Activated T-cell treated with anti-CD3 and anti-CD28 coated beads for 1 hour (primary cell): ENCODE measurements at places on chromosomes 3 and 15.

- no peak for DNase-seq
Measured at GRCh38 chr15:87080547-87080946, 1000.9 kb downstream of the AGBL1 start.

- DNase-seq: no peak
Measured at GRCh38 chr3:154548341-154548740, 118.4 kb upstream of the GPR149 start.

DNA sequence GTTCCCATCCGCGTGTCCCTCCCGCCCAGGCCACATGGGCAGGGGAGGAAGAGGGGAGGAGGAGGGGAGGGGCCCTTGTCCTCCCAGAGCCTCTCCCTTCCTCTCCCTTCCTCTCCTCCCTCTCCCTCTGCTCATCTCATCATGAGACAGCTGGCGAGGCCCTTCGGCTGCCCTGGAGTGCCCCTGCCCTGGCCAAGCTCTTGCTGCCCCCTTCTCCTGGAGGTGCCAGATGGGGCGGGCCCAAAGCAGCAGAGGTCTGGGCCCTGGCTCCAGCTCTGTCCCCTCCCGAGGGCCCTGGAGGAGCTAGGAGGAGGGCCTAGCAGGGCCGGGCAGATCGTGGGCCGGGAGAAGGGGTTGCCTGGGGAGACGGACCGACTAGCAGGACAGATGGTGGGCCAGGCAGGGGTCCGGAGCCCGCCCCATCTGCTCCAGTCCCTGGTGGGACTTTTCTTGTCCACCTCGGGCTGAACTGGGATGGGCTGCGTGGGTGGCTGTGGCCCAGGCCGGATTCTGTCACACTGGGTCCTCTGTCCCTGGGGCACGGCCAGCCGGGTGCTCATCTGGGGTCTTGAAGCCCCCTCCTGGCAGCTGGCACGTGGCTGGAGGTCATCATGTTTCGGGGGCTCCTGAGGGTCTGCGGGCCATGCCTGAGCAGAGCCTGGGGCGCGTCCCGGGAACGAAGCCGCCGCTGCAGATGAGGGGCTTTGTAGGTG, 183.4 kb downstream of the GOLGA6L6 start:
- DNase-seq: no peak

DNA sequence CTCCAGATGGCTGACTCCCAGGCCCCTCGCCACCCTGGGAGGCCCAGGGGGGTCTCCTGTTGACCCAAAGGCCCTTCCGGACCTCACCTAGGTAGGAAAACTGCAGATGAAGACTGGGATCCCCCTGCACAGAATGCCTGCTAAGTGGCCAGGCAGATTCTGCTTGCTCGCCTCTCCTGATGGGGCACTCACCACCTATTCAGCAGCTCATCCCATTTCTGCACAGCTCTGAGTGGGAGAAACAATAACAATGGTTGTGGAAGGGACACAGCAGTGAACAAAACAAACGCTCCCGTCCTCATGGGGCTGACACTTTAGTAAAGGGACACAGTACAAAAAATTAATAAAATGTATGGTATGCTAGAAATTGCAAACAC, 24.9 kb upstream of the FGD5 start:
- DNase-seq: no peak

- no peak for DNase-seq
Measured at GRCh38 chr3:149203758-149204157, 17.9 kb downstream of the CP start.

- no peak for DNase-seq
Measured at GRCh38 chr15:69158201-69158842, 2.1 kb upstream of the GLCE start.

GRCh38 chr3:63479661-63480035, 172.8 kb upstream of the SNTN start:
- DNase-seq: no peak

- DNase-seq: no peak
Measured at GRCh38 chr3:159339131-159339530, 537.3 kb downstream of the MFSD1 start.

GRCh38 chr3:146313746-146314111, 62.8 kb upstream of the PLSCR4 start:
- DNase-seq: no peak

- DNase-seq: peak; percentile 54
Measured at GRCh38 chr15:31325595-31326155, 960 bp upstream of the KLF13 start.

- no peak for DNase-seq
Measured at GRCh38 chr3:177589911-177590381, 392.7 kb upstream of the TBL1XR1 start.

- no peak for DNase-seq
Measured at GRCh38 chr3:173139420-173139819, 1.6 kb downstream of the SPATA16 start.

- no peak for DNase-seq
Measured at GRCh38 chr15:95734422-95735316, 595.8 kb upstream of the NR2F2 start.

DNA sequence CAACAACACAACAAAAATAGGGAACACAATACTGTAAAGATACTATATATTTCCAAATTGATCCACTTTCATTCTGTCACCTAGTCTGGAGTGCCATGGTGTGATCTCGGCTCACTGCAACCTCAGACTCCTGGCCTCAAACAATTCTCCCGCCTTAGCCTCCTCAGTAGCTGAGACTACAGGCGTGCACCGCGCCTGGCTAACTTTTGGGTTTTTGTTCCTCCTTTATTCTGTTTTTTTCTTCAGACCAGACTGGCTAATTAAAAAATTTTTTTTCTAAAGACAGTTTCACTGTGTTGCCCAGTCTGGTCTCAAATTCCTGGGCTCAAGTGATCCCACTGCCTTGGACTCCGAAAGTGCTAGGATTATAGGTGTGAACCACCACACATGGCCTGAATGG, 5.3 kb downstream of the BCL2L10 start:
- no peak for DNase-seq

DNA sequence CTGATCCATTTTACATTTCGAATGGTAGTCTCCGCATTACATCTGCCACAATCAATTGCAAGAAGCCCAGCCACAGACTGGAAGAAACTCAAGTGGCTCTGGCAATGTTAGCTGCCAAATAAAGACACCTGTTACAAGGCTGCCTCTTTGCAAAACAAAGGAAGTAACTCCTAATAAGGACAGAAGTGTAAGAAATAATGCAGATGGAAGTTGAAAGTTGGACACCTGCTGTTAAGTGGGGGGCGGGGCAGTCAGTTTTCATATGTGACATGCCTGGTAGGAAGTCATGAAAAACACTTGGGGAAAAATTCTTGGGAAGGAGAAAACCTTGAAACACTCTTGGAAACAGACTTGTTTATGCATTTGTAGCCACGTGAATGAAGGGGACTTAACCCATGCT, 54.1 kb upstream of the ATP2C1 start:
- no peak for DNase-seq

DNA sequence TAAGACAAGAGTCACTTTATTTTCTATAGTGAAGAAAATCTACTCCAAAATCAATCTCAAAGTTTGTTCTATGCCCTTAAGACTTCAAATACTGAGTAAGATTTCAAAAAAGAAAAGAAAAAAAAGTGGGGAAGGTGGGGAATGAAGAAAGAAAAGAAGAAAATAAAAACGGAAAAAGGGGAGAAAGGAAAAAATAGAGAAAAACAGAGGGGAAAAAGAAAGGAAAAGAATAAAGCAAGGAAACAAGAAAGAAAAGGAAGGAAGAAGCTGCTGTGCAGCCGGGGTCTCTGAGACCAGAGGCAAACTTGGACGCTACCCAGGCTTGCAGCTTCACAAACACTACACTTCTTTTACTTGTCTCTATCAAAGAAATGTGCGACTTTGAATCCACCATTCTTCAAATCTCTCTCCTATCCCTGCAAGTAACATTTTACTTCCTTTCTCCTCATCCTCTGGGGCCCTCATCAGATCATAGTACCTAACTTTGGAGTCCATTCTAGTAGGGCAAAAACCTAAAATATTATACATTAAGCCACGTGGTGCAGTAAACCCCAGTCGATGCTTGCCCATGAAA, 279.8 kb downstream of the FOXP1 start:
- no peak for DNase-seq

DNA sequence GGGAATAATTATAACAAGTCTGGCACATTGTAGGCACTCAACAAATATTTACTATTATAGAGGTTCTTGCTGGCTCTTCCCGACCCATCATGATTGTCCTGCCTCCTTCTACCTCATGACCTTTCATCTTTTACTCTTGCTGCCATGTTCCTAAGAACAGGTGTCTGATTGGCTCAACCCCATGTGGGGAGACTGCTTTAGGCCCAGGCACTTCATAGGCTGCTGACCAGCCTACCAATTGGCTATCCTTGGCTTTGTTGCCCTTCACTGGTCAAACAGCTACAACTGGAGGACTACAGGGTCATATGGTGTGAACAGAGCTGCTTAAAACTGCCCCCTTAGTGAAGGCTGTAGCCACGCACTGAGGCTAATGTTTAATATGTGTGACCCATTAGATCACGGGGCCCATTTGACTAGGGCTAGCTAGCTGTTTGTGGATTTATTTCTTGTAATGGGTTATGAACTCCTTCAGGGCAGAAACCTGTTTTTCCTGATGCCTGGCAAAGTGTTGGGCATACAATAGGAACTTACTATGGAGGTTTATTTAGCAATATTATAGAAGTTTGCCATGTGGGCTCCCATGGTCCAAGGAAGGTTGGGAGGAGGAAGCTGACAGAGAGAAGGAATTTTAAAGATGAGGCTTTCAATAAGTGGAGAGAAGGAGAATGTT, 239.9 kb upstream of the TBC1D5 start:
- DNase-seq: no peak

- no peak for DNase-seq
Measured at GRCh38 chr3:23075496-23075895, 127.6 kb upstream of the UBE2E2 start.

GRCh38 chr3:88321363-88322050, 171.7 kb downstream of the C3orf38 start:
- DNase-seq: no peak

DNA sequence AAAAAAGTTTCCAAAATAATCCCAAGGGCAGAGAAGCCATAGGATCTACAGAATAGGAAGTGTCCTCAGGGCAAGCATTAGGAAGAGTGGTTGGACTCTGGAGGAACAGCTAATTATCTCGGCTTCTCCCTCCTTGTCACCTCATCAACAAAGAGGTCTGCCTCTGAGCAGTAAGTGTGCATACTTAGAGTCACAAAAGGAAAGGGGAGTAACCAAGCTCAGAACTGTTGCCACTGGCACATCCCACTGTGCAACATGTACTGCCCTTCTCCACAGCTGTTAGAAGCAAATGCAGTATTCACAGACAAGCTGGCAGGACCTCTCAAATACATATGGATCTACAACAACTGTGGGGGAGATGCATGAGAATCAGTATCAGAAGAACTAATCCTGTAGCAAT, 31.5 kb downstream of the NGLY1 start:
- DNase-seq: no peak

DNA sequence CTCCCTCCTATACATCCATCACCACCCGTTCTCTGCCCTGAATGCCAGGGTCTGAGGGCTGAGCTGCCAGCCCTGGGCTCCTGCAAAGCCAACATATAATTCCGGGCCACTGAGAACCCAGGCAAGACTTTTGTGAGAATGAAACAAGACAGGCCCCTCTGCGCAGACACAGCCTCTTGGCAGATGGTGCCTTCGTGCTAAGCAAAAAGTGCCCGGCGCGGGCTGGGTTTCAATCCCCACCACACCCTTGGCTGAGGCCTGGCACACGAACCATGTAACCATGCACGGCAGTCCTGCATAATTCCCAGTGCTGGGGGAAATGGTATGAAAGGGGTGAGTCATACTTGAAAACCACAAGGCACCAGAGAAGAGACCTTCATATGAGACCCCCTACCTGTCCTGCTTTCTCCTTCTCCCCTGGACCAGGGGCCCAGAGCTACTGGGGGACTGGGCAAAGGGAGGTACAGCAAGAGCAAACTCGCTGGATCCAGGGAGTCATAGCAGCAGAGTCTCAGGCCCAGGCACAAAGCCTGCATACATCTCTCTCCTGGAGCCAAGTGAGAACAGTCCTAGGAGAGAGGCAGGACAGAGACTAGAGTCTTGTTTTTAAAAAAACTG, 26.1 kb upstream of the LOXL1 start:
- DNase-seq: no peak

DNA sequence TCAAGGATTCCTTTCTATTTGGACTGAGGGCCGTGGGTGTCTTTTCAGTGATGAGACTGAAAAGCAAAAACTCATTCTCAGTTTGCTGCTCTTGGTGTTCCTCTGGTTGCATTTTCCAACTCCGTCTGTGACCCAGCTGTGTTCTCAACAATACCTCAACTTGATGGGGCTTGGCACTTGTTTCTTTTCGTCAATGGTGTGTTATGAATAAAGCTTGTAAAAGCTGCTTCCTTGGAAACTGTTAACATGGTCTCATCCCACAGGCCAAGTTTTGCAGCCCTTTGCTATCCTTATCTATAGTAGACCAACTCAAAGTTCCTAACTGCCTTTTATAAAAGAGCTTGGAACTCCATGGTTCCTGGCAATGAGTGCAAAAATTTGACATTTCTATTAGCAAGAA, 142.5 kb upstream of the UBE2E1 start:
- DNase-seq: no peak

DNA sequence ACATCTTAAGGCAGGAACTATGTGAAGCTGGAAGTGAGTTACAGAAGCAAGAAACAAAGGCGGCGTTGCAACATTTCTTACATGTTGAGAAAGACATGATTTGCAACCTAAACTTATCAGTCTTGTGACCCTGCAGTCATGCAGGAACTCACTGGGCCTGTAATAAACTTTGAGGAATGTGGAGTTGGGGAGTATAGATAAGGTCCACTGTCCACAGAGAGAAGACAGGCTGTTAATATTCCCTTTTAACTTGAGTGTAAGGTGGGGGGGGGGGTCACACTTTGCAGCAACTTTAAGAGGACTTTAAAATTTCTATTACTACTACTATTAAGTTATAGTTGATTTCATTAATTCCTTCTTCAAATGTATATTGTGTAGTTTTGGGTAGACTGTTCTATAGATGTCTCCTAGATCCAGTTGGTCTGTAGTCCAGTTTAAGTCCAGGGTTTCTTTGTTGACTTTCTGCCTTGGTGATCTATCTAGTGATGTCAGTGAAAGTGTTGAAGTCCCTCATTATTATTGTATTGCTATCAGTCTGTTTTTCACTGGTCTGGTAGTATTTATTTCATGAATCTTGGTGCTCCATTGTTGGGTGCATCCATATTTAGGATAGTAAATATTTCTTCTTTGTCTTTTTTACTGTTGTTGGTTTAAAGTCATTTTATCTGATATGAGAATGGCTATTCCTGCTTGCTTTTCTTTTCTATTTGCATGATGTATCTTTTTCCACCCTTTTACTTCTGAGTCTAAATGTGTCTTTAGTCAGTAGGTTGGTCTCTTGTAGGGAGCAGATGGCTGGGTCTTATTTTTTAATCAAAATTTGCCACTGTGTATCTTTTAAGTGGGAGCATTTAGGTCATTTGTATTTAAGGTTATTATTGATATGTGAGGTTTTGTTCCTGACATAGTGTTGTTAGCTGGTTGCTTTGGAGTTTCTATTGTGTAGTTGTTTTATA, 15.6 kb upstream of the FAM98B start:
- DNase-seq: no peak
